ENCODE measurements at places on chromosomes 3 and 15.

DNA sequence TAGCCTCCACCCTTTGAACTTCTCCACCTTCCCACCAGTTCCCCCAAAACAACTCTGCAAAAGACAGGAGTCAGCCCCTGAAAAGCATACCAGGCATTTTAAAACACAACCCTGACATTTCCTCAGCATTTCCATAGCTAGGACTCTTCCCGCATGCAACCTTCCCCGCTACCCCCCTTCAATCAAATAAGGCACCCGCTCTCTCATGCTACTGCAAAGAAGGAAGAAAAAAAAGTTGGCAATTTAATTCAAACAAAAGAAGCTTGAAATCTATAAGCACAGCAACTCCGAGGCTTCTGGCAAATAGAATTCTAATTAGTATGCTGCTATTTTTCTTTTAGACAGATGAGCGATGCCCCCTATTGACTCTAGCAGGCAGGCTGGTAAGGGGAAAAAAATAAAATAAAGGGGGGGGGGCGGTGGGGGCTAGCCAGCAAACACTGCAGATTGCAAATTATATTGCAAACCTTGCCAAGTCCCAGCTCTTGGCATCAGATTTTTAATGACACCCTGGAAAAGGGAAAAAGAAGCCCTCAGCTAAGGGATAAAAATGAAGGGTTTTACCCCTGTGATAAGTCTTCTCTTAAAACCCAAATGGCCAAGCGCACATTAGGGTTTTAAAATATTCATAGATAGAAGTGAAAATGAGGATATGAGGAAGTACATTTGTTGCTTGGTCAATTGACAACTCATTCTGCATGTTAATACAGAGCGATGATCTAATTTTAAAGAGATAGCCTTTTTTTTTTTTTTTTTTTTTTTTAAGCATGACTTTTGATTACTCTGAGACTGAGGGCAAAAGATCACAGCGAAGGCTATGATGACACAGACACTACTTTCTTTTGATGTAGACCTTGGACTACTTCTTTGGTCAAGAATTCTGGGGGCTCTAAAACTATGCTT lies 255.2 kb downstream of the NR2F2 start:
- DNase-seq, result no peak

- no peak for DNase-seq
Measured at GRCh38 chr3:38560996-38561717, 65.0 kb downstream of the EXOG start.

DNA sequence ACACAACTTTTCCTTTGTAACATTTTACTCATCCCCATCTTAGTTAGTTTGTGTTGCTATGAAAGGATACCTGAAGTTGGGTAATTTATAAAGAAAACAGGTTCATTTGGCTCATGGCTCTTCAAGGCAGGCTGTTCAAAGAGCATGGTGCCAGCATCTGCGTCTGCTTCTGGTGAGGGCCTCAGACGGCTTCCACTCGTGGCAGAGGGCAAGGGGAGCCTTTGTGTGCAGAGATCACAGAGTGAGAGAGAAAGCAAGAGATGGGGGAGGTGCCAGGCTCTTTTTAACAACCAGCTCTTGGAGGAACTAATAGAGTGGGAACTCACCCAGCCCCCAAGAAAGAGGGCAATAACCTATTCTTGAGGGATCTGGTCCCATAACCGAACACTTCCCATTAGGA lies 23.1 kb downstream of the PLA2G4F start:
- DNase-seq, result no peak

DNA sequence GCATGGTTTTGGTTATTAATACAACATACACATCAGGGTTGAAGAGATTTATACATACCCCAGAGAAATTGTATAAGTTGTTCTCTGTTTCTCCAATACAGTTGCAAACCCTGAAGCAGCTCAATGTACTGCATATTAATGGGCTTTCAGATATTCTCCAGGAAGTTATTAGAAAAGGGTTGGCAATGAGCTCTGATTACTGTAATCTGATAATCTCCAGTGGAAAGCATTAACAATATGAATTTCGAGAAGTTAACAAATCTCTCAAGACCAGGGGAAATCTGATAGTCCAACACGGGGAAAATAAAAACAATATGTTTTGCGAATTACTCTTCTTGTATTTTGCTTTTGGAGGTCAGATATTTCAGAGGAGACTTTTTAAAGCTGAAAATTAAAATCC lies 950.1 kb downstream of the TBL1XR1 start:
- DNase-seq, result no peak

DNA sequence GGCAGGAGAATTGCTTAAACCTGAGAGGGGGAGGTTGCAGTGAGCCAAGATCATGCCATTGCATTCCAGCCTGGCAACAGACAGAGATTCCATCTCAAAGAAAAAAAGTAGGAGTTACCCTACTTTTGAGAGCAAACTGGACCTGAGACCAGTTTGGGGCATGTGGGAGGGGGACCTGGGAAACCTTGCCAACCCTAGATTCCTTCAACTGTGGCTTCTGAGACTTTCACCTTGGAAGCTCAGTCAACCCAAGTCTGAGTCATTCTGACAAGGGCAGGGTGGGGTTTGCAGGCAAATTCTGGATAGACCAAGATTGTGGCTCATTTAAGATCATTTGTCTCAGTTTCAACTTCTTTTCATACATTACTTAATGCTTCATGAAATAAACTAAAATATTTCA lies 23.8 kb upstream of the SIAH2 start:
- no peak for DNase-seq

DNA sequence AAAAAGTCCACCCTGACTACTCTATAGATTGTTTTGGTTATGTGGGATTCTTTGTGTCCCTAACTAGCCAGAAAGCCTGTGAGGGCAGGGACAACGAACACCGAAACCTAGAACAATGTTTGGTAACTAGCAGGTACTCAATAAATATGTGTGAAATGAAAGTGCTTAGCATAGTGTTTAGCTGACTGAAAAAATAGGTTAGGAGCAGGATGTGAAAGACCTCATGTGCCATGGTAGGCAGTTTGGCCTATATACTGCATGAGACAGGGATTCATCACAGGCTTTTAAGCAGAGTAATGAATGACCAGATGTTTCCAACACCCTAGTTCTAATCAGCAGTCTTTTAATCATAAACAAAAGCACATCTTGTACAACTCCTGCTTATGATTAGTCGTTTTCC lies 64.2 kb downstream of the MYO5A start:
- no peak for DNase-seq

GRCh38 chr3:62098646-62099365 lies 274.5 kb downstream of the FEZF2 start:
- no peak for DNase-seq

- DNase-seq, result no peak
Measured at GRCh38 chr15:100115066-100115710, 226.6 kb downstream of the ADAMTS17 start.

Measured in stimulated activated CD4-positive, alpha-beta T cell treated with anti-CD3 and anti-CD28 coated beads, Interleukin-1b, Interleukin-23, amount 100 ng/mL, for 1 hour (primary cell).